Occipital lobe (tissue), 3 donors: ENCODE measurements at places on chromosomes 7 and 10.

DNA sequence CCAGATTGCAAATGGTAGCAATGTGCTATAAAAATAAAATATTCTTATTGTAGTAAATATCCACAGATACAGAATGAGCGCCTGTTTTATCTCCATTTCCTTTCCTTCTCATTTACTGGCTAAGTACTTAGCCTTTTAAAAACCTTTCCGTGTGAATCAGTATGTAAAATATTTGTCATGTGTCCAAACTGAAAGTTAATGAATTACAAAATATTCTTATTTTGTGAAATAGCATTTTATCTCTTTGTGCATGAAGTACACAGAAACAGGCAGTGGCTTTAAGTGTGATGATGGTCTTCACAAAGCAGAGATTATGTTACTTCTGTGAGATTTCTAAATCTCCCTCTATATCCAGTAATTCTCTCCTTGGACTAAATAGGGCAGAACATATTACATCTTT, 56.7 kb upstream of the KIAA1217 start:
- no peak for DNase-seq

- no peak for DNase-seq
These were observed 6.6 kb downstream of the LAT2 start for GRCh38 chr7:74216361-74216761.

DNA sequence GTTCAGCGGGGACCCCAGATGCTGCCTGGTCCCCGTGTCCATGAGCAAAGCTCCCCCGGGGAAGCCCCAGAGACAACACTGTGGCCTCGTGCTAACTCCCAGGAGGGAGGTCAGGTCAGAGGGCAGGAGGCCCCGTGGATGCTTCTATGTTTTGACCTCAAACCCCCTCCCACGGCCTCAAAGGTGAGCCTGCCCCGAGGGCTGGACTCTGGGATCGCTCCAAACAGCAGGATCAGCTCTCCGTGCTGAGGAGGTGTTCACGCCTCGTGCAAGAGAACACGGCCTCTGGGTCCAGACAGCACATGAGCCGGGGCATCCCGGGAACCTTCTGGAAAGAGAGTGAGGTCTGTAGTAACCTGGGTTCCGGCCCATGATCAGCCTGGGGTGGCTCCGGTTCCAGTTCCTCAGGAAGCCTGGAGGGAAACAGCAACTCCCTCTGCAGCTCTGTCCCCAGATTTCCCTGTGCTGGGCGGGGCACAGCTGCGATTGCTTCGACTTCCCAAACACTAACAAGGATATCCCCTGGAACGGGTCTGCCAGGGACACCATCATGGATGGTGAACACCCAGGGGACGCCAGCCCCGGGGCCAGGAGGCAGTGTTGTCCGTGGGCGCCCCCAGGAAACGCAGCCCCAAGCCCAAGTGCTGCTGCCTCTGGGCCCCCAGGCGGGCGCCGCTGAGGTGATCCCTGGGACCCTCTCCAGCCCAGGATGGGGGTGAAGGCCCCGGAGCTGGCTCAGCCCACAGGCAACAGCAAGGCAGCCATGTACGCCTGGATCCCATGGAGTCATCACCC, 18.0 kb upstream of the INPP5A start:
- DNase-seq: no peak

- no peak for DNase-seq
These were observed 257.9 kb downstream of the GRID1 start for GRCh38 chr10:86108696-86109095.

- DNase-seq: no peak
These were observed 1.0 kb downstream of the CYP51A1 start for GRCh38 chr7:92133133-92133736.

DNA sequence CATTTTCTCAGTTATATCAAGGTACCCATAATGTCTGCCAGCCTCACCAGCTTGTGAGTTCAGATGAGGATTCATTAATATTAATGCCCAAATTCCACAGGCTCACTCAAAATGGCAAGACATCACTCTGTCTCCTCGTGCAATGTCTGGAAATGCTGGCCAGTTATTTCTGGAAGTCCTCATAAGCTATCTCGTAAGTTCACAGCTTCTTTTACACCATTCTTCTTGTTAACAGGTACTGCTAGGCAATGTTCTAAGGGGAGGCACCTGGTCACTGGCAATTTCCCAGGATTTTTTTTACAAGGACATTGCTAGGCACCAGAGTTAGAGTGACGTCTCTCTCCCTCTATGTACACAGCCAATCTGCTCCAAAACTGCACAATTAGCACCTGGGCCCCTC, 80.2 kb upstream of the SEMA3C start:
- no peak for DNase-seq

DNA sequence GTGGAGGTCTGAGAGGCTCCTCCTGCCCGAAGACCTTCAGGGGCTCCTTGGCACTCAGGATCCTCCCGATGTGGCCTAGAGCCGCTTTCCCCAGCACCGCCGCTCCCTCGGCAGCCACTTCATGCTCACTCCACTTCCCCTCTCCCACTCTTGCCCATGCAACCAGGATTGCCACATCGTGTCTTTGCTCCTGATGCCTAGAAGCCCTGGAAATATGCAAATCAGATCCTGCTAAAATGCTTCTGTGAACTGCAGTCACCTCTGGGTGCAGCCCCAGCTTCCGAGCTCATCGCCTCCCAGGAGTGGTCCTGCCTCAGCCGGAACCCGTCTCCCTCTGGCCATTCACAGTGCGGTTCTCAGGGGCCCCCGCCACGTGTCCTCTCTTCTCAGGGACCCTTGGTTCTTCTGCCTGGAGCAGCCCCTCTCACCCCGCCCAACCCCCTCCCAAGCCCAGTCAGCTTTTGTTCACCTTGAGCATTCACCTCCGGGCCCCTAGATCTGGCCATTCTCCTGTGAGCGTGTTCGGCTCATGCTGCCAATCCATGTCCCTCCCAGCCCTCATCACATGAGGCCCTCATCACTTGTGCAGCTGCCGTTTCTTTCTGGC, 175.5 kb downstream of the ADARB2 start:
- DNase-seq: no peak

DNA sequence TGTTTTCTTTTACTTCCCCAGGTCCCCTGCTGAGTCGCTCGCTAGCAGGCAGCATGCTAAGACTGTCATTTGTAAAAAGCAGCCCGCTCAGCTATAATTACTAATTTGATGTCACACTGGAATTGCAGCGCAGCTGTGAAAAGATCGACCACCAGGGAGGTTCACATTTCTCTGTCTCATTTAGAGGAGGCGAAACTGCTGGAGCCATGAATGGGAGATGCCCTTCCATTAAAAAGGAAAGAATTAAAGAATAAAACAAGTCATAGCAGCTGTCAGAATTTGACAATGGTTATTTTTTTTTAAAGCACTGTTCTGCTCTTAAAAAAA, 153.5 kb downstream of the PIP4K2A start:
- DNase-seq: no peak

DNA sequence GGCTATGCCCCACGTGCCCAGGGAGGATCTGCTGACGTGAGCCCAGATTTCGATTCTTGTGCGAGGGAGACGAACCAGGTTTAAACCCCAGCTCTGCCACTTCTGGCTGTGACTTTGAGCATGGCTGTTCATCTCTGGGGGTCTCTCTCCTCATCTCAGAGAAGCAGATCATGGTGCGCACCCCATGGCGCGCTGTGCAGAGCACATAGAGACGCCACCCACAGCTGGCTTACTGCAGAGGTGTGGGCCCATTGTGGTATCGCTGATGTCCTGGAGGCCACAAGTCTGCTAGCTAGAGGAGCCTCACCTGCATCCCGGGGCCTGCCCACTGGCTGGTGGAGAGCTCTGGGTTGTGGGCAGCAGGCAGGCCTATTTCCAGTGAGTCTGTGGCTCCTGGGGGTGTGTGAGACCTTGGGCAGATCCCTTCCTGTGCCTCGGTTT, 140.5 kb downstream of the LHPP start:
- no peak for DNase-seq

DNA sequence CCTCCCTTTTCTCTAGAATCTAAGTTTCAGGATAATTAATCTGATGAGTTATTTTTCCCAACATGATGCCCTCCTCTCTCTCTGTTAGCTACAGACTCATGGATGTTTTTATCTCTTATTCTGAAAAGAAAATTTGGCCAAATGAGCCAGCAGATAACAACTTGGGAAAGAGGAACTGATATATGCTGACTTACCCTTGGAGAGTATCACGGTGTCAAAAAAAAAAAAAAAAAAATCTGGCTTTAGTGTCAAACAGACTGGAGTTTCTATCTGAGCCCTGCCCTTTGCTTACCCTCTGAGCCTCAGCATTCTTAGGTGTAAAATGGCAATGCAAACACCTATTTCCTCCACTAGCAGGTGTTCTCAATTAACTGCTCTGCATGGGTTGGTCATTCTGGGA, 190.4 kb downstream of the AHR start:
- DNase-seq: no peak

GRCh38 chr10:11959966-11960365, 82.6 kb downstream of the UPF2 start:
- DNase-seq: no peak

DNA sequence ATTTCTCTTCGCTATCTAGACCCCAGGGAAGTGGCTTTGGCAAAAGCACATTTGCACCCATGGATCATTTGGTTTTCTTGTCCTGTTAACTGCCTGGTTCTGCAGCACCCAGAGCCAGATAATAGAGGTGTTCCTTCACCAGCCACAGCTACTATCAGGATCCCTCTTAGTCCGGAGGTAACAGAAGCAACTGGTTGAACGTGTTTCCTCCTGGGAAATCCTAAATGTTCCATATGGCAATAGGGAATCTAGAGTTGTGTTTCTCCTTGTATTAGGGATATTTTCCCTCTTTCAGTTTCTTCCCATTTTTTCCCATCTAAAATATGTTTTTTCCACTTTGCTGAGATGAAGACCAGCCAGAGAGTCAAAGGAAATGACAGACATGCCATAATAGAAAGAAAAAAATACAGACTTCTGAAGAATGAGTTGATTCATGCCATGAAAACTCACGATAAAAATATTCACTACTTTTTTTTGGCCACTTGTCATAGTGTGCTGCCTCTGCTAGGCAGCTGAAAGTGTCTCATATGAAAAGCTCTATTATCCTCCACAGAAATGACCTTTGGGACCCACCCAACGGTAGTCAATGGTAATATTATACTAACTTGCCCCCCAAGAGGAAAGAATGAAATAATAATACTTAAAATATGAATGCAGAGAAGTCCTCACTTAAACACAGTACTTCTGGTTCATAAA, 472.8 kb downstream of the KCNMA1 start:
- no peak for DNase-seq

- no peak for DNase-seq
These were observed 1009.2 kb downstream of the SORCS3 start for GRCh38 chr10:105650306-105650705.

GRCh38 chr7:81611040-81611439, 158.8 kb downstream of the HGF start:
- DNase-seq: no peak

DNA sequence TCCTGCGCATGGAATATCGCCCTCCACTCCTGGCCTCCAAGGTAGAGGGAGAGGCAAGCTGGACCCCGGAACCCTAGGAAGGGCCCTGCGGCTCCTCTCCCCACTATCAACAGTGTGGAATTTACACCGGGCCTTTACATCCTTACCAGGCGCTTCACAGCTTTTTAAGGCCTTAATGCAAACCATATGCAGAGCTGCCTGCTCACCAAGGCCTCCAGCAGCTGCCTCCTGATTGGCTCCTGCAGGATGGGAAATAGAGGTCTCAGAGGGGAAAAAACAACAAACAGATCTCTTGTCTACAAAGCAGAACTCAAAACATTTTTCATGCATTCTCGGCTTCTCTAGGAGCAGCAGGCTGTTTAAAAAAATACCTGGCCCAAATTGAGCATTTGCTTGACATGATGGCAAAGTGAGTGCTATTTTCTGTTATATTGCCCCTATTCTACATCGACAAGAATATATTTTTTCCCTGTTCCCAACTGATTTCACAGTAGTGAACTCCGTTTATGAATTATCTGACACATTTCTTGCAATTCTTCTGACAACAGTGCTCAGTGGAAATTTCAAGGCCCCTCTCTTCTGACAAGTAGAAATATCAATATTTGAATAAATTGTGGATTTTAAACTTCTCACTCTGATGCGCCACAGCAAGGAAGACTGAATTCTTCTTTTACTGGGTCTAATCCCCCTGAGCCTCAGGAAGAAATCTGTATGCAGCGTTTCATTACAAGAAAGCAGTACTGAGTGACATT, 51.7 kb downstream of the EBF3 start:
- no peak for DNase-seq

- no peak for DNase-seq
These were observed 130.3 kb downstream of the GNAI1 start for GRCh38 chr7:80264769-80265495.

- DNase-seq: no peak
These were observed 148.8 kb upstream of the ZMIZ1 start for GRCh38 chr10:78920011-78920410.

GRCh38 chr10:31147210-31147608, 115.5 kb upstream of the ZNF438 start:
- no peak for DNase-seq

GRCh38 chr7:11193131-11193867, 219.6 kb downstream of the PHF14 start:
- no peak for DNase-seq

DNA sequence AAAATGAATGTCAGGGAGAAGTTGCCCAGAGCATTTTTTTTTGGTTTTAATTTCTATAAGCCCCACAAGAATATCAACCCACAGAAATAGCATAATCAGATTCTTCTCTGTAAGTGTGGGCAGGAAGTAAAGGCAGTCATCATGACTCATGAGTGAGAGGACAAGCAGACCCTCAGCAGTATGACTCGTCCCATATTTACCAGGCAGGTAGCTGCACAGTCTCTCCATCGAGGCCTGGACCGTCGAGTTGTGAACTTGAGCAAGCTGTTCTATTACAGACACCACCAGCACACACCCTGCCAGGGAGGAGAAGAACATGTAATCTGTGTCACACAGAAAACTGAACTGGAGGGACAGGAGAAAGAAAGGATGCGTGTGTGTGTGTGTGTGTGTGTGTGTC, 37.8 kb downstream of the AOAH start:
- DNase-seq: peak; percentile 24

DNA sequence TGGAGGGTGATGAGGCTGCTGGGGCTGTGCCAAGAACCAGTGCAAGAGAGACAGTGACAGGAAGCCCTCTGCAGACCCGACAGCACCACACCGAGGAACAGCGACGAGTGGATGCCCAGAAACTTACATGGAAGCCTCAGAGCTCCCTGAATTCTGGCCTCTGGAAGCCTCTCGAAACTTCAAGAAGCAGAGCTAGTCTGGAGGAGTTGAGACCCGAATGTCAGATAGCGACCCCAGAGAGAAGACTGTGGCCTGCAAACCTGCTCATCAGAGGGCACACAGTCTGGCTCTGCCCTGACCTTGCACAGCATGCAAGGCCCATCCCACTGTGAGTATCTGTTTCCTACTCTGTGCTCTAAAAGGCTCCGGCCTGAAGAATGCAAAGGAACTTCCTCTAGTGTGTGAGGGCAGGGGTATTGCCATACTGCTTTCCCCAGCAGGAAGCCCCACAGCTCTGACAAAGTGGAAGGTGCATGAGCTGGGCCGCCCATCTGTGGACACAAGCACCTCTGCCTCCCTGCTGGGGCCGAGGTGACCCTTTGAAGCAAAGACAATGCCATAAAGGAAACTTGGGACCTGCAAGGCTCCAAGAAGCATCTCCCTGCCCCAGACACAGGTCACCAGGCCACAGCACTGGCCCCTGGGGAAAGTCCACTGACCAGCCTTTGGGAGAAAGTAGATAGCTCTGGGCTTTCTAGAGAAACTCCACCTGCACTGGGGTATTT, 10.5 kb upstream of the C10orf71 start:
- no peak for DNase-seq
